ENCODE measurements at places on chromosomes 11 and 22.

- DNase-seq, result no peak
Measured at GRCh38 chr11:61281581-61282250, 13.4 kb downstream of the VWCE start.

DNA sequence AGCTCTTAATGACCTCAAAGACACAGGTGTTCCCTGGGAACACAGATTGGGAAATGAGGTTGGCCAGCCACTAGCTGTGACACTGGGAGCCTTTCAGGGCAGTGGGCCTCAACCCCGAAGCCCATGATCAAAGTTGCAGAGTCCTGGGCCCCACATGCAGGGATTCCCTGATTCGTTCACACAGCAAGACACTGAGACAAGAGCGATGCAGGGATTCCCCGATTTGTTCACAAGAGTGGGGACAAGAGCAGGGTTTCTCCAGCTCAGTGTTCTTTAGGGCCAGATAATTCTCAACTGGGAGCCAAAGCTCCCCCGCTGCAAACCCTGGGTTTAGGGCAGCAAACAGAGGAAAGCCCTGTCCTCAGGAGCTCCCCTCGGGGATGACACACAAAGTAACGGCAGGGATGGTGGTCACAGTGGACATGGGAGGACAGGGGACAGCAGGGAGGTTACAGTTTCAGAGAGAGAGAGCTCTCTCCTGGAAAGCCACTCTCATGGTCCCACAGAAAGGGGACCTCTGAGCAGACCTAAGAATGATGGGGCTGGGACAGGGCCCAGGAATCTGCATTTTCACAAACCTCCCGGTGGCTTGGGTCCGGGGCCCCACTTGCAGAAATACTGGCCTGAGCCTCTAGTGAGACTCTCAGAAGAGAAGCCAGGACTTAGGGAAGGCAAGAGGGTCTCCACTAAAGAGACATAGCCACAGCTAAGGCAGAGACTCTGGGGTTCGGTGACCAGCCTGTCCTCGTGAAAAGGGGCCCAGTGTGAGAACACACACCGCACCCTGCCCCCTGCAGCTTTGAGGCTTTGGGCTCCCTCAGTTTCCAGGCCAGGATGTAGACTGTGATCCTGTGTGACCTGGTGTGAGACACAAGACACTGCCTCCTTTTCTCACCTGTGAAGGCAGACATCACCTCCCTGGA lies 7.4 kb upstream of the GNAZ start:
- DNase-seq, result no peak

GRCh38 chr11:70122490-70123198 lies 44.5 kb downstream of the ANO1 start:
- DNase-seq, result no peak

- DNase-seq, result no peak
Measured at GRCh38 chr22:33472462-33473344, 414.5 kb upstream of the SYN3 start.

- DNase-seq, result no peak
Measured at GRCh38 chr11:72216638-72217037, at the start of gene FOLR2. FOLR2 (plus strand) TSS chr11:72216794; CDS start chr11:72218585, 1,791 bp downstream.

Measured in tibial artery (tissue), 4 donors.